ENCODE measurements at places on chromosomes 7 and 10. TPM values are rescaled to one million over a fixed set of nuclear protein-coding genes. Genes with fewer than 3 reads are reported as not detected.

GRCh38 chr10:31479752-31480151, 160.7 kb downstream of the ZEB1 start:
- no peak for DNase-seq

DNA sequence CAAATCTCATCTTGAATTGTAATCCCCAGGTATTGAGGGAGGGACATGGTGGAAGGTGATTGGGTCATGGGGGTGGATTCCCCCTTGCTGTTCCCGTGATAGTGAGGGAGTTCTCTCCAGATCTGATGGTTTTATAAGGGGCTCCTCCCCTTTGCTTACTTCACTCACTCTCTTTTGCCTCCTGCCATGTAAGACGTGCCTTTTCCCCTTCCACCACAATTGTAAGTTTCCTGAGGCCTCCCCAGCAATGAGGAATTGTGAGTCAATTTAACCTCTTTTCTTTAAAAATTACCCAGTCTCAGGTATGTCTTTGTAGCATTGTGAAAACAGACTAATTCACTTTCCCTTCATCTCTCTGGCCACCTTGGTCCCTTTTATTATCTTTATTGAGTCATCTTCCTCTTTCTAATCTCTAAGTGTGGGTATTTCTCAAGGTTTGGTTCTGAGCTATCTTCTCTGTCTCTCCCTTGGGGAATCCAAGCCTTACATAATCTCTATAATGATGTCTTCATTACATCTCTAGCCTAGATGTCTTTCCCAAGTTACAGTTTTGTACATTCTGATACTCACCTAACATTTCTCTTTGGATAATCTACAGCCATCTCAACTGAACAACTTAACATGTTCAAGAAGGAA, 99.1 kb upstream of the JCAD start:
- no peak for DNase-seq

- DNase-seq = no peak
Observed at GRCh38 chr10:132928261-132928660, 14.1 kb downstream of the CFAP46 start.

DNA sequence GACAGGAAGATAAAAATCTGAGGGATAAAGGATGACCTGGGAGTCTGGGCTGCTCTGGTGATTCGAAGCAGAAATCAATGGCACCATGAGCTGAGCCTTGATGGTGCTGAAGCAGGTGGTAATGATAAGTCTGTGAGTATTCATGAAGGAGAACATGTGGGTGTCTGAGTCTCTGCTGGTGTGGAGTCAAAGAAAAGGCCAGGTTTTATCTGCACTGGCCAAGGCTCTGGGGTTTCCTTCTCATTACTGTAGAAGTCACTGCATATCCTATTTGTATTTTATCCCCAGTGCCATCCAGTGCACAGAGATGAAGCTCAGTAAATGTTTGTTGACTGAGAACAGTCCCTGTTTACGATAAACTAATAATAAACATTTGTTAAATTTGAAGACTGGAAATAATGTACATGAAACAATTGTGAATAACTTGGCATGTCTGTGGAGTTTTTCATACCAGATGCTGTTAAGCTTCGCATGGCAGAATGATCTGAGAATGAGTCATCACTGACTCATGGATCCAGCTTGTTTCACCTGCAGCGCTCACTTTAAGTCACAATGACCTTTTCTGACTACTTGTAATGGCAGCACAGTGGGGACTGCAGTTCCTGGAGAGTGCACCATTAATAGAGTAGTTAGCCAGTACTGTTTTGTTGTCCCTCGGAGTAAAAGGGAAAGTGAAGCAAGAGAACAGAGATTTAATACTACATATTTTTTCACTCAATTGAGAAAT, 538.5 kb downstream of the HTR7 start:
- DNase-seq = no peak

- DNase-seq = no peak
Observed at GRCh38 chr7:126658684-126659083, 594.1 kb downstream of the GRM8 start.

Gene SFXN2
- polyA plus RNA-seq = 7.5 TPM

- DNase-seq = peak; percentile 21
Observed at GRCh38 chr7:79282882-79283602, 170.4 kb downstream of the MAGI2 start.

- no peak for DNase-seq
Observed at GRCh38 chr7:7565746-7566650, 686 bp upstream of the MIOS start.

DNA sequence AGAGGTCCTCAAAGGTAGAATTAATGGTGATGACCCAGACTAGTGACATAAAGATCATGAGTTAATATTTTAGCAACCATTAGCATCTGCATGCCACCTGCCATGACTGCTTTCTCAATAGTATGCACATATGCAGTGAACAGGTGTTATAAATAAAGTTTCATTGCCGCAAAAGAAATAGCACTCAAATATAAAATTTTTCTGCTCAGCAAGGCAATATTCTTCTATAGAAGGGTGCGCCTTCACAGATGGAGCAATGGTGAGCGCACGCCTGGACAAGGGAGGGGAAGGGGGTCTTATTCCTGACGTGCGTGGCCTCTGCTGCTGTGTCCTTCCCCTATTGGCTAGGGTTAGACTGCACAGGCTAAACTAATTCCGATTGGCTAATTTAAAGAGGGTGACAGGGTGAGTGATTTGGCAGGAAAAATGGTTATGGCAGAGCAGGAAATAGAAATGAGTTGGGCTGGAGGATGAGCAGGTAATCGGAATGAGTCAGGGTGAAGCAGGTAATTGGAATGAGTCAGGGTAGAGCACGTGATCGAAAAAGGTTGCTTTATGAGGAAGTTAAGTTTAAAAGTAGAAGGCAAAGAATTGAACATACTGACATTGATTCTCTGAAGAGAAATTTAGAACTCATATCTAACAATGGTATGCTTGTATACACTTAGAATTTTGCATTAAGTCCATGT, 24.7 kb upstream of the TRIM24 start:
- DNase-seq = no peak

Measured in hindlimb muscle (tissue), 1 donor.